ENCODE measurements at places on chromosomes 11 and 22.
A peak's percentile ranks its signal among the peaks of the same experiment; 100 is the strongest.

GRCh38 chr11:104329078-104329665, 165.2 kb upstream of the PDGFD start:
- no peak for DNase-seq

DNA sequence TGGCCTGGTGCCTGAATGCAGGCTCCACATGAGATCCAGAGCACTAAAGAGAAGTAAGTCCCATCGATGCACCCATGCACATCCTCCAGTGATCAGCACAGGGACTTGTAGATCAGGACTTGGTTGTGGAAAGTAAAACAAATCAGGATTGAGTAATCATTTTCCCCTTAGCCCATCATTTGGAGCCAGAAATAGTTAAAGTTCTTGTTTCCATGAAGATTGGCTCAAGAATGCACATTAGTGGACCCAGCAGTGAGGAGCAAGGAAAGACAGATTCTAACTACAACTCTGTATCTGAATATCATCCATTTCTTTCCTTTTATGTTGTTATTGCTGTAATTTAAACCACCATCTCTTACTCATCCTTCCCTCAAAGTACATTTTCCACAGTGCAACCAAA, 19.1 kb downstream of the CCDC83 start:
- no peak for DNase-seq

GRCh38 chr11:86162239-86162638, 82.3 kb upstream of the EED start:
- DNase-seq: no peak

DNA sequence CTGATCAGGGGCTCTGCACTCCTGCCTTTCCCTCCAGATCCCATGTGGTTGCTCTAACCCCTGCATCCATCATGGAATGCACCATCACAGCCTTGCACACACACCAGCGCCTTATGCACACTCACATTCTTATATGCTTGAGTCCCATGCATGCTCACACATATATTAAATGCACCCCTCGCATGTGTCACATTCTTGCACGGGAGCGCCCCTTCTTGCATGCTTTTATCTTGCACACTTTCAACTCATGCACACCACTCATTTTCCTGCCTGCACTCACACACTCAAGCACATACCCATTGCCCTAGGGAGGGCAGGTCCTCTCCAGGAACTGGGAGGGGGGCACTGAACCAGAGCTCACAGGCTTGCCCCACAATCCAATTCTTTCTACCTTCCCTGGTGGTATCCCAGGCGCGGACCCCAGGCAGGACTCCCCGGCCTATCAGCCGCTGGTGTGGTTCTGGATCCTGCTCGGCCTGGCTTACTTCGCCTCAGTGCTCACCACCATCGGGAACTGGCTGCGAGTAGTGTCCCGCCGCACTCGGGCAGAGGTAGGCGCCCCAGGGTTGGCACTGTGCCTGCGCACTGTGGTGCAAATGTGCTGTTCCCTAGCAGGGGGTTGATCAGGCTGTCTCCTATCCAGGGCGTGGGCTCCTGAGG, 2.3 kb upstream of the CATSPERZ start:
- DNase-seq: no peak

DNA sequence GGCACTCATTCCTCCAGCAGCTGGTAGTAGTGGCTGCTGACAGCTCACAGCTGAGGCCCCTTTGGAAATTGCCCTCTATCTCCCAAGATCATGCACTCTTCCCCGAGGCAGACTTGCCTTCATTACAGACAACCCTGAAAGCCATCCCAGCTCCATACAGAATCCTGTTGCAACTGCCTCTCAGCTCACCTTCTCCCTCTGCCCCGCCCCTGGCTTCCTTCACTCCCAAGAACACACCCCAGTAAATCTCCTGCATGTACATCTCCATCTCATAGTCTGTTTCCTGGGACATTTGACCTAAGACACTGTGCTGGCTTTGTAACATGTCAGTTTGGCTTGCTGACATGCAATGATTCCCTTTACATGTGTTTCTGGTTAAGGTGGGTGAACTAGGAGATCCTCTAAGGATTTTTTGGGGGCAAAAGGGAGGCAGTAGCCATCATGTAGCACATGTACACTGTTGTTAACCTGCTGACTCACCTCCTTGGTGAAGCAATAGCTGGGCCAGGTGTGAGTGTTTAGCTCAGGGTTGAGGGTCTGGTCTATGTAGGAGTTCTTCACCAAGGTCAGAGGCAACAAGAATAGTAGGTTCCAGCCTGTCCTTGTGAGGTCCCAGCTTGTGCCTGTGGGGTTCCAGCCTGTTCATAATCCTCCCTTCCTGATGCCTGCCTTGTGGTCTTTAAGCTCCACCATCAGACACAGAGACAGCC, 179.6 kb downstream of the CSNK2A3 start:
- DNase-seq: no peak

- peak; percentile 19 for DNase-seq
These were observed 1236.4 kb downstream of the FAM181B start for GRCh38 chr11:81497202-81497804.

GRCh38 chr11:32313477-32313876, 121.9 kb downstream of the WT1 start:
- DNase-seq: no peak

DNA sequence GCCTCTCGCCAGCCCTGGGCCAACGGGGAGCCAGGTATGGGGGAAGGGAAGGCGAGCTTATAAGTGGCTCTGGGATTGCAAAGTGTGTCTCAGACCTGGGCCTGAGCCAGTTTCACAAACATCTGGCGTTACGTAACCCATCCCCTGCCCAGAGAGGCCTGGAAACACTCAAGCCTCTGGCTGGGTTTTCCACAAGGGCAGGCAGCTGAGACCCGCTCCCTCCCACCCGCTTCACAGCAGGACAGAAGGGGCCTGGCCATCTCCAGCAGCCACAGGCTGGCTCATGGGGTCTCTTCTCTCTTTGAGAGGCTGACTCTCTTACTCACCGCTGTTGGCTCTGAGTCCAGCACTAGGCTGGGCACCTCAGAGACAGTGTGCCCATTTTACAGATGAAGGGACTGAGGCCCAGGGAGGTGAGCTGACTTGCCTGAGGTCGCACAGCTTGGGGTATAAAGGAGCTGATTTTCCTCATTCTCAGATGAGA, 44.5 kb downstream of the TRIOBP start:
- DNase-seq: no peak

DNA sequence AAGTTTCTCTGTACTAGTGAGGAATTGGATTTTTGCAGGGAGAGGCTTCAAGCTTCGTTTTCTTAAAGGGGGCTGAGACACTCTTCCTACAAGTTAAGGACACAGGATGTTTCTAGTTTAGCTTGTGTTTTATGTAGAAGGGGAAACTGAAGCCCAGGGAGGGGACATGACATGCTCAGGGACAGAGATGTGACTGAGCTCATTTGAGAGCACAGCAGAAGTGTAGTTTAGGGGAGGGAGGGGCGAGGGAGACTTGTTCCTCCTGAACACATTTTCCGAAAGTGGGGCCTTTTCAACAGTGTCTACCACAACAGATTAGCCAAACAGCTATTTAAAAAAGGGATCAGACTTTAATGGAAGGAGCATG, 148.1 kb downstream of the FBXO7 start:
- no peak for DNase-seq

- DNase-seq: no peak
These were observed 3.4 kb upstream of the NUDT8 start for GRCh38 chr11:67632982-67633755.

DNA sequence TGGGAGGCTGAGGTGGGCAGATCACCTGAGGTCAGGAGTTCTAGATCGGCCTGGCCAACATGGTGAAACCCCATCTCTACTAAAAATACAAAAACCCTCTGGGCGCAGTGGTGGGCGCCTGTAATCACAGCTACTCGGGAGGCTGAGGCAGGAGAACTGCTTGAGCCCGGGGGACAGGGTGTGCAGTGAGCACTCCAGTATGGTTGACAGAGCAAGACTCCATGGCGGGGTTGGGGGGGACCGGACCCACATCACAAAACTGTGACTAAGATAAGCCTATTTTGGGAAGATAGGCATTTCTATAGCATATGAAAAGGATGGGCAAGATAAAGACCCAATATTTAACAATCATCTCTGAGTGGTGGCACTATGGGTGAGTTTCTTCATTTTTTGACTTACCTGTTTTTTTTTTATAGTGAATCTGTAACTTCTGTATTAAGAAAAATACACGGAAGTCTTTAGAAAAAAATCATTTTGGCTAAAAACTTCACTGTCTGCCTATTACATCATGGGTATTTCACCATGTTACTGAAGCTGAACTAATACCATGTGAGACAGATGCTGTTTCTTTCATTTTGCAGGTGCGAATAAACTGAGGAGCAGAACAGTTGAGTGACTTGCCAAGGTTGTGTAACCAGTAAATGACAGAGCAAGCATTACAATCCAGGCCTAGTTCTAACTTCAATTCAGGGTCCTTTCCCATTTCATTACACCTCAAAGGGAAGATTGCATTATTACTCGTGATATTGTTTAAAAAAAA, 2.5 kb downstream of the CELF1 start:
- DNase-seq: no peak

DNA sequence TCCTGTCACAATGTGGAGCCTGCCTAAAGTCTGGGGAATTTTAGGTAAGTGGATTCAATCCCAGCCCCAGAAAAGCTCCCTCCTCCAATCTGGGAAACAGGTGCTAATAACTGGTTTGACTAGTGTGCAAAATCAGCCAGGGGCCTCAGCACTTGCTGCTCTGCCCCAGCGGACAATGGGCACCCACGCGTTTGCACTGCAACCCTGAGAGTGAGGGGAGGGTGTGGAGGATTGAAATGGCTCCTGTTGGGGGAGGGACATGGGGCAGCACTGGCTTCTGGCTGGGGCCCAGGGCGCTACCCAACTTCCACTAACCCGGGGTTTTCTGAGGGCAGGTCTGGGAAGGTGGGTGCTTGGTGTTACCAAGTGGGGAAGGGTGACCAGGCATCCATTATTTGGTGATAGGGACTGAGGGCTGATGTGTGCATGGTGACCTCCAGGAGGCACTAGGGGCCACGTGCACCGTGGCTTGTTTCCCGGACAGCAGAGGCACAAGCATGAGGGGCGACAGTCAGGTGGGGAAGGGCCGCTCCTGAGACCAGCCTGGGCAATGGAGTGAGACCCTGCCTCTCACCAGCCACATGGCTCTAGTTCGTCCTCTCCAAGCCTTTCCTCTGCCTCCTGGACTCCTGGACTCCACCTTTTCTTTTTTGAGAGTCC, 4.3 kb upstream of the PNPLA5 start:
- DNase-seq: no peak

GRCh38 chr11:131637469-131638175, 267.2 kb downstream of the NTM start:
- no peak for DNase-seq

DNA sequence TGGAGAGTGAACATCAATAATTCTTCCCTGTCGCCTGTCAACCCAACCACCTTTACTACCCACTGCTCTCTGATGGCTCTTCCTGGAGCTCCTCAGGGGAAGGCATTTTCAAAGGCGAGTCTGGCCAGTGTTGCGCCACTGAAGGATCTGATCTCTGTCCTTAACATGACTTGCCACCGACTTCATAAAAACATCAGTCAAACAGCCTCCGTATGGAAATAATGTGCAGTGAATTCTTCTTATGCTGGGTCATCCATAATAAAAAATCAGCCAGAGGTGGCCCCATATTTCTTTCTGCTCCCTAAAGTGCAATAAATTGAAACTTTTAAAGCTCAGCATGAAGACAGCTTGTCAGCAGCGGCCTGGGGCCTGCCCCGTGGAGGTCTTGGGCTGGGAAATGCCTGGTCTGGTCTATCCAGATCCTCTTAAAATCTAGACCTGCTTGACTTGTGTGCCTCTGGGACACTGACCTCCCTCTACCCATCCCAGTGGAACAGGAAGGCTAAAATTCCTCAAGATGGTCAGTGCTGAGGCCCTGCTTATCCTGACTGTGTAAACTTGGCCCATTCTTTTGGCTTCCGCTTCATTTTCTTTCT, 199.5 kb downstream of the MYO18B start:
- no peak for DNase-seq

- no peak for DNase-seq
These were observed 30.3 kb upstream of the WNT7B start for GRCh38 chr22:46007003-46007847.

DNA sequence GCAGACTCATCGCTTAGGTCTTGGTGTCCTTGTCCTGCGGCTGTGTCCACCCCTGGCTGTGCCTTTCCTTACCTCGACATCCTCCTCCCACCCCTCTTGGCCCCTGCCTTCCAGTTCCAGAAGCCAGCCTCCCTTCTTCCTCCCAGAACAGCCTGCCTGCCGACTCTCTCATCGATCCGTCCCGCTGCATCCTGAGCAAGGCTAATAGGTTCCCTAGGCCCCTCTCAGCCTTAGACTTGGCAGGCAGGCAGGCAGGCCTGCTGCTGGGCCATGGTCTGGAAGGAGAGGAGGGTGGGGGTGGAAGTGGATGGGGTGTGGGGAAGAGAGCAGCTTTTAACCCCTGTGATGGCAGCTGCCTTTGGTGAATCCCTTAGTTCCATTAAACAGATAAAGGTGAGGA, 196.7 kb upstream of the TBCEL start:
- no peak for DNase-seq

- no peak for DNase-seq
These were observed 53.1 kb downstream of the APOL3 start for GRCh38 chr22:36107436-36107835.

DNA sequence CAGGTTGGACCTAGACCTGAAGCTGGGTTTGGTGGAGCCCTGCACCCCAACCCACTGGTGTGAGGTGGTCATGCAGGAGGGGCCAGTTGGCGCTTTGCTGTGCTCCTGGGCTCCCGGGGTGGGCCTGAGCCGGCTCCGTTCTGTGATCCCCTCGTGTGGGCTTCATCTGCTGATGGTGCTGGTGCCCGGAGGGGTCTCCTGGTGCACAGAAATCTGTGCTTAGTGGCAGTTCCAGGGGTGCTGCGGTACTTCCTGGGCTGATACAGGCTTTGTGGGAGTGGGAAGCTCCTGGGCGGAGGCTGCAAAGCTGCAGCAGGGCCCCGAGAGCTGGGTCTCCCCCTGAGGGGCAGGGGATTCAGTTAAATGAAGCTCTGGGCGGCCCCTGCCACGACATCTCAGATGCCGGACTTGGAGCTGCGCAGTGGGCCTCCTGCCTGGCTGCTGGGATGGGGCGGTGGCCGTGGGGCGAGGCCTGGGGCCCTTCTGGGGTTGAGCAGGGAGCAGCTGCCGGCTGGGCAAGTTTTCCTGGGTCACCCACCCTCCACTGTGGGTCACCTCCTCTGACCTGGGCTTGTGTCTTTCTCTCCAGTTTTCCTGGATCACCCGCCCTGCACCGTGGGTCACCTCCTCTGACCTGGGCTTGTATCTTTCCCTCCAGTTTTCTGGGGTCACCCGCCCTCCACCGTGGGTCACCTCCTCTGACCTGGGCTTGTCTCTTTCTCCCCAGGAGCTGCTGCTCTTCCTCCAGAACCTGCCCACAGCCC, 410.5 kb downstream of the TBC1D22A start:
- DNase-seq: no peak

- DNase-seq: no peak
These were observed 6.2 kb downstream of the TBX1 start for GRCh38 chr22:19766511-19767426.

DNA sequence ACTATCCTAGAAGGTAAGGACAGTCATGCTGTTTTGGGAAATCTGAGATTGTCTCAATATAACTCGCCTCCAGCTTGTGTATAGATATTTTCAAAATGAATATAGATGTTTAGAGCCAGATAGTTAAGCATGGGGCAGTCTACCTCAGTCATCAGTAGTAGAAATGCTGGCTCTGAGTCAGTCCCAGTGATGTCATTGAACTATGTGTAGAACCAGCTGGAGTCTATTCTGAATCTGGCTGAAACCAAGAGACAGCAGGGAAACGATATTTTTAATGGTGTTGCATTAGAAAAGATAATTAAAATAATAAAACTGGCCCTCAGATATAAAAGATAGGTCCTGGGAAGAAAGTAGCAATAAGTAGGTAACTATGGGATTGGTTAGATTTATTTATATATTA, 25.9 kb downstream of the PIWIL4 start:
- no peak for DNase-seq

- DNase-seq: no peak
These were observed 3.9 kb downstream of the CBL start for GRCh38 chr11:119210050-119210449.

GRCh38 chr11:1994121-1994520, 3.5 kb downstream of the H19 start:
- no peak for DNase-seq
